ENCODE measurements at places on chromosomes 6 and 20. TPM values are rescaled to one million over a fixed set of nuclear protein-coding genes. Genes with fewer than 3 reads are reported as not detected.
A peak's percentile ranks its signal among the peaks of the same experiment; 100 is the strongest.

The UNC93A gene
- polyA plus RNA-seq = 8.1 TPM

The TNFRSF21 gene
- 31.4 TPM for polyA plus RNA-seq

GRCh38 chr6:17705778-17706579 is 746 bp downstream of the NUP153 start:
- DNase-seq = peak; percentile 47

The SEMG1 gene
- not detected for polyA plus RNA-seq

GRCh38 chr6:129476810-129477209 is 233.2 kb downstream of the ARHGAP18 start:
- no peak for DNase-seq

- no peak for DNase-seq
Observed at GRCh38 chr20:44494266-44494665, 18.6 kb downstream of the TTPAL start.

DNA sequence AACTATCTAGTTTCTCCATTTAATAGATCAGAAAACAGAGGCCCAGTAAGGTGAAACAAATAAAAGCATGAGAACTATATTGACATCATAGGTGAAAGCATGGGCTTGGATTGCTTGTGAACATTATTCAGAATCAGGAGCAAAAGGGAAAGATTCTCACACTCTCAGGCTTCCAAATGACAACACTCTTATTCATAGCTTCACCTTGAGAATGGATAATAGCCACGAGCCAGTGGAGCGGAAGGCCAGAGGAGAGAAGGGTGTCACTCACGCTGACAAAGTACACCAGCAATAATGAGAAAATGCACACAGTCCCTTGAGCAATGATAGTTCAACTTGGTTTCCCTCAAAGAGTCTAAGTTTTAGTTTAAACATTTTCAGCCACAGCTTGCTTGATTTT is 339.0 kb downstream of the TPBG start:
- DNase-seq = no peak

The CCN5 gene
- polyA plus RNA-seq = not detected
